Endodermal cell (in vitro differentiated cells): ENCODE measurements at places on chromosomes 16 and 17. TPM values are rescaled to one million over a fixed set of nuclear protein-coding genes. Genes with fewer than 3 reads are reported as not detected.

- peak; percentile 58 for DNase-seq
- no peaks in the 10 kb centered on the region for H3K36me3 ChIP-seq
- H3K4me1 ChIP-seq, result no peaks in the 10 kb centered on the region
- H3K27me3 ChIP-seq, result no peaks in the 10 kb centered on the region
- no peak overlapping the region for H3K27ac ChIP-seq
- H3K4me3 ChIP-seq, result no peak overlapping the region
These were observed 23.4 kb upstream of the MPRIP start for GRCh38 chr17:17018612-17019429.

DNA sequence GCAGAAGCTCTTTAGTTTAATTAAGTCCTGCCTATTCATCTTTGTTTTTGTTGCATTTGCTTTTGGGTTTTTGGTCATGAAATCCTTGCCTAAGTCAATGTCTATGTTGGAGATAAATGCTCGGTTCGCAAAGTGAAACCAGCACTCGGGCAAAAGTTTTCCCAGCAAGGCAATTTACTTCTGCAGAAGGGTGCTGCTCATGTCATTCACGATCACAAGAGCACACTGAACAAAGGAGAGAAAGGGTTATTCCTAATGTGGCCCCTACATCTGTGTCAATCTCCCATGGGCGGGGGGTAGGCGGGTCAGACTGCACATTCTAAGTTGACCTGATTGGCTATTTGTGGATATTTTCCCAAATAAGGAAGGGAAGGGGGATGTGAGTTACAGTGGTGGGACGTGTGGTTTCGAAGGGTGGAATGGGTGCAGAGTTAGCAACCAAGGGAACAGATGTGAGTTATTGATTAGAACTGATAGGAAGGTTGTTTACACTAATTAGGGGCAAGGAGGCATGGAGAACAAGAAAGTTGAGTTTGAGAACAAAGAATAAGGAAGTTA lies 23.0 kb downstream of the ATF7IP2 start:
- peaks cover 16% of the 10 kb centered on the region for H3K36me3 ChIP-seq
- peak overlapping the region; percentile 27 for H3K4me3 ChIP-seq
- H3K27me3 ChIP-seq, result no peaks in the 10 kb centered on the region
- DNase-seq, result no peak

DNA sequence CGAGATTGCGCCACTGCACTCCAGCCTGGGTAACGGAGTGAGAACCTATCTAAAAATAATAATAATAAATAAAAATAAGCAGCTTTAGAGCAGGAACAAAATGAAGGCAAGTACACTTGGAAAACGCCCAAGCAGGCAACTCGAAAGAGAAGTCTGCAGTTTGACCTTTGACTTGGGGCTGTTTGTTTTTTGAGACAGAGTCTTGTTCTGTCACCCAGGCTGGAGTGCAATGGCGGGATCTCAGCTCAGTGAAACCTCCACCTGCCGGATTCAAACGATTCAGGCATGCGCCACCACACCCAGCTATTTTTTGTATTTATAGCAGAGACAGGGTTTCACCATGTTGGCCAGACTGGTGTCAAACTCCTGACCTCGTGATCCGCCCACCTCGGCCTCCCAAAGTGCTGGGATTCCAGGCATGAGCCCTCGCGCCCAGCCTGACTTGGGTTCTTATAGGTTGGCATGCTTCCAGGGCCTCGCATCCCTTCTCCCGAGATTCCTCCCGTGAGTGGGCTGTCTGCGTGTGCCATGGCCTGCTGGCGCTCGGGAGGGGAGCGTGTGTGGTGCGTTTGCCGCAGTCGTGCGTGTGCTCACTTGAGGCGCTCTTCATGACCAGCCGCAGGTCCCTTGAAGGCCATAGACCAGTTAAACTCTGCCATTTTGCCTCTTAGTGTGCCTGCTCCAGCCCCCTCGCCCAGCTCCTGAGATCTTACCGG lies 18.4 kb upstream of the UBE2I start:
- no peak overlapping the region for H3K4me3 ChIP-seq
- peaks cover 25% of the 10 kb centered on the region for H3K27me3 ChIP-seq
- H3K4me1 ChIP-seq, result no peaks in the 10 kb centered on the region

DNA sequence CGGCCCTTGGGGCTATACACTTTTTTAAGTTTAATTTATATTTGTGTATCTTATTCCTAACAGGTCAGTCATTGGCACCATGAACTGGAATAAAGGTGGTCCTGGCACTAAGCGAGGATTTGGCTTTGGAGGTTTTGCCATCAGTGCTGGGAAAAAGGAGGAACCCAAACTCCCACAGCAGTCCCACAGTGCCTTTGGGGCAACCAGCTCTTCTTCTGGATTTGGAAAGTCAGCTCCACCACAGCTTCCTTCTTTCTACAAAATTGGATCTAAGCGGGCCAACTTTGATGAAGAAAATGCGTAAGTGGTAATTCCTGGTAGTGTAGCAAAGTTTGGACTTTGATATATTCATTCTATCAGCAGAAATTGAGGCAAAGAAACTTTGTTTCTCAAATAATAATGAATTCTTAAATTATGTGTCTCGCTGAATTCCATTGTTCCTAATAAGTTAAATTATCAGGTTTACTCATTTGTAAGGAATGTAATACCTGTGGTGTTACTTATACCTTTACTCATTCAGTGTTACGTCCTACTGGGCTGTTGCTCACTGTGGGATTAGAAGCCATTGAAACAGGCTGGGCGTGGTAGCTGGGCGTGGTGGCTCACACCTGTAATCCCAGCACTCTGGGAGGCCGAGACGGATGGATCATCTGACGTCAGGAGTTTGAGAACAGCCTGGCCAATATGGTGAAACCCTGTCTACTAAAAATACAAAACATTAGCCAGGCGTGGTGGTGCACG lies 13.2 kb downstream of the DDX42 start:
- H3K27me3 ChIP-seq, result no peaks in the 10 kb centered on the region
- H3K36me3 ChIP-seq, result peaks cover 95% of the 10 kb centered on the region
- H3K4me3 ChIP-seq, result no peak overlapping the region
- H3K27ac ChIP-seq, result no peak overlapping the region
- no peaks in the 10 kb centered on the region for H3K4me1 ChIP-seq
- DNase-seq, result peak; percentile 81

GRCh38 chr16:83813823-83814658 lies 6.3 kb downstream of the HSBP1 start:
- H3K4me1 ChIP-seq, result peaks cover 15% of the 10 kb centered on the region
- H3K4me3 ChIP-seq, result no peak overlapping the region
- peak overlapping the region; percentile 33 for H3K27ac ChIP-seq
- no peaks in the 10 kb centered on the region for H3K27me3 ChIP-seq
- H3K36me3 ChIP-seq, result peaks cover 28% of the 10 kb centered on the region
- DNase-seq, result no peak

DNA sequence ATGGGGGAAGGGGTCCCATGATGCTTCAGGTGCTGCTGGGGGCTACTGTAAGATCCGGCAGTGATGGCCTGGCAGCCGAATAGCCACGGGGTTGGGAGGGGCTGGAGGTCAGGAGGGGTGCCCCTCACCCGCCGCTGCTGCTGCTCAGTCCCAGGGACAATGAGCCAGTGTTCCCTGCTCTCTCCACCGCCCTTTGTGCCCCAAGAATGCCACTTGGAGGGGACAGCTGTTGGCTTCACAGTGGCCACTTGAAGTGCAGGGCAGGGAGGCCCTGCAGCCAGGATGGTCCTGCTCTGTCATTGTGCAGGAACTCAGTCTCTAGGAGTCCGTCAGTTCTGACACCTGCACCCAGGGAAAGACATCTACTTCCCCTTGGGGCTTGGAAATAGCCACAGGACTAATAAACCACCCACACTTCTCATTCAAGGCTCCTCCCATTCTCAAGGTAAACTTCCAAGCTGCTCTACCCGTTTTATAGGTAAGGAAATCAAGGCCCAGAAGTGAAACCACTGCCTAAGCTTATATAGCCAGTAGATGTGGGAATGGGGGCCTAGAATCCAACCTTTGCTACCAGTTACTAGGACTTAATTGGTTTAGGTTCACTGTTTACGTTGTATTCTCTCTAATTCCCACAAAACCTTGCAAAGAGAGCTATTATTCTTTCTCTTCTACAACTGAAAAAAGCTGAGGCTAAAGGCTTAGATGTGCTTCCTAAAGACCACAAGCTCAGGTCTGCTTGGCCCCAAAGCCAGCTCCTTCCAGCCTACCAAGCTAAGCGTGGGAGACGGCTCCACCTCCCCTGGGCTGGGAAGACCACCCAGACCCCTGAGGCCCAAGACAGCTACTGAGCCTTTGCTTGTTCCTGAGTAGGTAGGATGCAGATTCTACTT lies 6.2 kb upstream of the CPSF4L start:
- no peak for DNase-seq
- H3K4me3 ChIP-seq, result no peak overlapping the region
- H3K27ac ChIP-seq, result peak overlapping the region; percentile 13
- peaks cover 3% of the 10 kb centered on the region for H3K4me1 ChIP-seq
- H3K36me3 ChIP-seq, result no peaks in the 10 kb centered on the region

GRCh38 chr16:53789137-53789536 lies 85.2 kb downstream of the FTO start:
- no peak for DNase-seq
- no peak overlapping the region for H3K27ac ChIP-seq
- H3K27me3 ChIP-seq, result no peaks in the 10 kb centered on the region
- H3K4me1 ChIP-seq, result no peaks in the 10 kb centered on the region
- no peaks in the 10 kb centered on the region for H3K36me3 ChIP-seq

- no peak overlapping the region for H3K4me3 ChIP-seq
- H3K36me3 ChIP-seq, result no peaks in the 10 kb centered on the region
- H3K27me3 ChIP-seq, result no peaks in the 10 kb centered on the region
- no peaks in the 10 kb centered on the region for H3K4me1 ChIP-seq
- H3K27ac ChIP-seq, result no peak overlapping the region
These were observed 401.0 kb upstream of the ZFHX3 start for GRCh38 chr16:73448970-73449369.

DNA sequence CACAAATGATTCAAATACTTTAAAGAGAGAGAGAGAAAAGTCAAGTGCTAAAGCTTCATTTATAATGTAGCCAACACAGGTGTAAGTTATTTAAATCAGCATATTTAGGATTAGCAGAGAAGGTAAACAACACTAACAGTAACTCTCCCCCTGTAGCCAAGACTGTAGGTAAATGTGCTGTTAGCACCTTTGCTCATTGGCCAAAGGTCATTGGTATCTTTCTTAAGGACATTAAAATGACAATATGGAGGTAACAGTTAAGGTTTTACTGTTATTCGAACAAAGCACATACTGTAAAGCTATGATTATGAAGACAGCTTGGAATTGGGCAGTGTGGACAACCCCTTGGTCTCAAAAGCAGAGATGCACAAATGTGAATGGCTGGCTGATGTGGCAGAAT lies 28.7 kb downstream of the LITAFD start:
- H3K27me3 ChIP-seq, result no peaks in the 10 kb centered on the region
- H3K4me1 ChIP-seq, result peaks cover 26% of the 10 kb centered on the region
- DNase-seq, result no peak
- H3K27ac ChIP-seq, result no peak overlapping the region
- peak overlapping the region; percentile 54 for H3K4me3 ChIP-seq
- peaks cover 85% of the 10 kb centered on the region for H3K36me3 ChIP-seq

DNA sequence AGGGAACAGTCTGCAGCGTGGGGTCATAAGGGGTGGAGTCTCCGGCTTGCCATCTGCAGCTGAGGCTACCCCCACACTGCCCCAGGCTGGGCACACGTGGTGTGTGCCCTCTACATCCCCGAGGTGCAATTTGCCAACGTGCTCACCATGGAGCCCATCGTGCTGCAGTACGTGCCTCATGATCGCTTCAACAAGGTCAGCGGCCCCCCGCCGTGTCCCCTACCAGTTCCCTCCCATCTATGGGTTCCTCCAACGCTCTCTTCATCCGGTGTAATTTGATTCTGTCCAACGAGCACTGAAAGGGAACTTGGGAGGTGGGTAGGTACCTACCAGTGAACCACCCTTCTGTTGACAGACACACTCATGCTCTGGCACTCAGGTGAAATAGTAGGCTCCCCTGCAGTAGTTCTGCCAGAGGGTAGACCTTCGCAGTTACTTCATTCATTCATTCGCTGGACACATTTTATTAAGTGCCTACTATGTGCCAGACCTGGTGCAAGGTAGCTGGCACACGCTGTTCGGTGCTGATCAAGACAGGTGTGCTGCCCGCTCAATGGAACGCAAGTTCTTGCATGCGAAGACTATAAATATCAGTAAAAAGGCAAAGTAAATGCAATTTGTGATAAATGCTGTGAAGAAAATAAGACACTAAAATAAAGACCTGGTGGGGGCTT lies 2.7 kb downstream of the MLLT6 start:
- H3K27me3 ChIP-seq, result peaks cover 6% of the 10 kb centered on the region
- H3K4me1 ChIP-seq, result peaks cover 9% of the 10 kb centered on the region
- DNase-seq, result no peak
- H3K4me3 ChIP-seq, result no peak overlapping the region

DNA sequence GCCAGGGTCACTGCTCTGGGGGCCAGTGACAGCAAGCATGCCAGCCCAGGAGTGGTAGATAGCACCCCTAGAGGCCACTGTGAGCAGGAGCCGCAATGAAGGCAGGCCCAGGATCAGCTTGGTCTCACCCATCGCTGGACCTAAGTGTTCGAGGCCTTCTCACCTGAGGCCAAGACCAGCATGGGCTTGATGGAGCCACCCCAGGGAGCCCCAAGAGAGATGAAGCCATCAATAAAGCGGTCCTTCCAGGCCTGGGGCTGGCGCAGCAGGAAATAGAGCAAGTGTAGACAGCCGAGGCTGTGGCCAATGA lies 1.8 kb downstream of the LCAT start:
- peaks cover 10% of the 10 kb centered on the region for H3K4me1 ChIP-seq
- peaks cover 30% of the 10 kb centered on the region for H3K36me3 ChIP-seq
- no peak overlapping the region for H3K27ac ChIP-seq
- no peaks in the 10 kb centered on the region for H3K27me3 ChIP-seq

- H3K4me1 ChIP-seq, result no peaks in the 10 kb centered on the region
- no peak overlapping the region for H3K27ac ChIP-seq
- H3K27me3 ChIP-seq, result no peaks in the 10 kb centered on the region
- no peaks in the 10 kb centered on the region for H3K36me3 ChIP-seq
These were observed 2.1 kb upstream of the FBXO47 start for GRCh38 chr17:38969281-38969680.

DNA sequence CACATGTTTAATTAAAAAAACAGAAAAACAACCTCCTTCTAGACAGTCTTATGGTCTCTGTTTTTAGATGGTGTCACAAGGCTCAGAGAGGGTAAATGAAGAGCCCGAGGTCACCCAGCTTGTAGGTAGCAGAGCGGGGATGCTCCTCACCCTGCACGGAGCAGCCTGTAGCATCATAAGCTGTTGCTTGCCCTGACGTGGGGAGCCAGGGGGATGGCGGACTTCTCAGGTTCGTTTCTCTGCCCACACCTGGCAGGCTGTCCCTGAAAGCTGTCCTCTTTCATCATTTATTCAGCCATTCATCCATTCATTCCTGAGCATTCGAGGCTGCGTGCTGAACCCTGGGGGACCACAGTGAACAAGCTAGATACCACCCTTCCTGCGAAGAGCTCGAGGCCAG lies 75.7 kb upstream of the KSR1 start:
- H3K4me3 ChIP-seq, result no peak overlapping the region
- H3K27me3 ChIP-seq, result no peaks in the 10 kb centered on the region
- no peaks in the 10 kb centered on the region for H3K36me3 ChIP-seq
- no peak overlapping the region for H3K27ac ChIP-seq
- no peaks in the 10 kb centered on the region for H3K4me1 ChIP-seq

- H3K27ac ChIP-seq, result no peak overlapping the region
- no peaks in the 10 kb centered on the region for H3K36me3 ChIP-seq
- no peaks in the 10 kb centered on the region for H3K27me3 ChIP-seq
- no peak for DNase-seq
- no peaks in the 10 kb centered on the region for H3K4me1 ChIP-seq
These were observed 40.7 kb upstream of the ABCA10 start for GRCh38 chr17:69269131-69269998.

GRCh38 chr17:69547947-69548346 lies 133.4 kb downstream of the MAP2K6 start:
- no peaks in the 10 kb centered on the region for H3K4me1 ChIP-seq
- H3K4me3 ChIP-seq, result no peak overlapping the region
- H3K27ac ChIP-seq, result no peak overlapping the region
- no peaks in the 10 kb centered on the region for H3K27me3 ChIP-seq
- no peaks in the 10 kb centered on the region for H3K36me3 ChIP-seq

GRCh38 chr17:7806587-7806986 lies 27.4 kb upstream of the KDM6B start:
- DNase-seq, result no peak
- H3K4me1 ChIP-seq, result no peaks in the 10 kb centered on the region
- no peaks in the 10 kb centered on the region for H3K27me3 ChIP-seq

Gene DNAJA3
- 35.2 and 37.4 TPM in 2 replicates for total RNA-seq

Gene TMEM235
- 1.0 TPM in 1 of 3 replicates, not detected in the others for total RNA-seq
